AG08396 (cell line): ENCODE measurements at places on chromosomes 4 and X.
A peak's percentile ranks its signal among the peaks of the same experiment; 100 is the strongest.

DNA sequence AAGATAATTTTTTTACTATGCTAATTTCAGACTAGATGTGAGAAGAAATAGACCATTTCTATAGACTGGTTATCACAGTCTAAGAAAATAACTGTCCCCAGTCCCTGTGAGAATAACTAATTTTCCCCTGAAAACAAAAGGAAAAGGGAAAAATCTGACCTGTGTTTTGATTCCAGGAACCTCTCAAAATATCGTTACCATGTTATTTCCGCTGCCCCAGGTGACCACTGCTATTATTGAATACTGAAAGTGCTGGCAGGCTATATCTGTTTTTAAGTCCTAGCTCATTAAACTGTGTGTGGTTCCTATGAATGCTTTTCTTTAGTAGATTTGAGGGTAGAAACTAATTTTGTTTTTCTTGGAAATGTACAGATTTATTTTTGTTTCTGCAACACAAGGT lies 83.6 kb downstream of the GAB1 start:
- no peak for DNase-seq

- DNase-seq = no peak
These were observed 139.7 kb downstream of the FHIP1A start for GRCh38 chr4:151548708-151549107.

- DNase-seq = no peak
These were observed 32.0 kb downstream of the CTBP1 start for GRCh38 chr4:1216869-1217294.

GRCh38 chr4:113419631-113420030 lies 341.9 kb downstream of the CAMK2D start:
- DNase-seq = no peak

- no peak for DNase-seq
These were observed 692.0 kb upstream of the GRID2 start for GRCh38 chr4:91611782-91612181.

GRCh38 chr4:39390603-39391002 lies 16.1 kb upstream of the KLB start:
- no peak for DNase-seq

DNA sequence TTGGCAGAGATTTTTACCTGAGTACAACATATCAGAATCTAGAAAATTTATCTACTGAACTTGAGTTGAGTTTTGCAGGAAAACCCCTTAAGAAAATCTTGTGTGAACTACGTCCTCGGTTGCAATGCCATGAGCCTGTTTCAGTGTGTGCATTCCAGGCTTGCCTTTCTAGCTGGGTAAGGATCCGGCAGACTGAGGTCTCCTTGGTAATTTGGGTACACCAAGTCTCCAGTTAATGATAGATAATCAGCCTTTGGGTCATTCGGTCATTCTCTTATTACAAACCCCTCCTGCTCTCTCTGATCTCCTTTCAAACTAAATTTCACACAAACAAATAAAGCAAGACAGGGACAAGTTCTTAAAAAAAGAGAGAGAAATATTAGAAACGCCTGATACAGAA lies 5.9 kb upstream of the HAND2 start:
- DNase-seq = no peak

DNA sequence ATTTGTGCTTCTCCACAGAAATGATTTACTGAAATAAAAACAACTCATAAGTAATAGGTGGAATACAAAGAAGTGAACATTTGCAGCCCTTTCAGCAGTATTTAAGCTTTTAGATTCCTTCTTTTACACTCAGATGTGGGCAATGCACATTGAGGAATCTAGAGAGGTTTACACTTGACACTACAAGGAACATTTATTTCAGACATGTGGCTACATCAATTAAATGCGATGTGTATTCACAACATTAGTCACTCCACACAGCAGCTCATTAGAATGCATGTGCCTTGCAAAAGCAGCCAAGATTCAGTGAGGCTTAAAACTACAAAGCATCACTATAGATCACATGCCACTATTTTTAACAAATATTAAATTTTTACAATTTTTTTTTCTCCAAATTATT lies 480.7 kb downstream of the INPP4B start:
- DNase-seq = no peak

- no peak for DNase-seq
These were observed 9.9 kb downstream of the PIGG start for GRCh38 chr4:508675-509638.

DNA sequence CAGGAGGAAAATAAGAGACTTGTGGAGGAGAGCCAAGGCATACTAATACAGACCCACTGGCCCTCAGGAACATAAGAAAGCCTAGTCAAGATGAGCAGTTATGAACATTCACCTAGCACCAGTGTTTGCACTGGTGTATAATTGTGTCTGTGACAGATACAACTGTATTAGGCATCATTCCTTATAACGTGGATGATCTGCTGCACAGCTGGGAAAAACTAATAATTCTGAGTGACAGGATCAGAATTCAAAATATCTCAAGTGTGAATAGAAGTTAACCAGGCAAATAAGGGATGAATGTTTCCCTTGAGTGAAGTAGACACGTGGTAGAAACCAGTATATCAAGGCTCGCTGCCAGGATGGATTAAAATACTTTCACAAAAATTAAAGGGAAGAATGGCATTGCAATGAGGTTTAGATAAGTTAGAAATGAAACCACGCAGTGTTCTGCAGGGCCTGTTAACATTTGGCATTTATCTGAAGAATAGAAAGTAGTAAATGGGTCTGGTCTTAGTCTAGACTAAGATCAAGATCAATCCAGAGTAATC lies 325.9 kb downstream of the EPHA5 start:
- DNase-seq = no peak

DNA sequence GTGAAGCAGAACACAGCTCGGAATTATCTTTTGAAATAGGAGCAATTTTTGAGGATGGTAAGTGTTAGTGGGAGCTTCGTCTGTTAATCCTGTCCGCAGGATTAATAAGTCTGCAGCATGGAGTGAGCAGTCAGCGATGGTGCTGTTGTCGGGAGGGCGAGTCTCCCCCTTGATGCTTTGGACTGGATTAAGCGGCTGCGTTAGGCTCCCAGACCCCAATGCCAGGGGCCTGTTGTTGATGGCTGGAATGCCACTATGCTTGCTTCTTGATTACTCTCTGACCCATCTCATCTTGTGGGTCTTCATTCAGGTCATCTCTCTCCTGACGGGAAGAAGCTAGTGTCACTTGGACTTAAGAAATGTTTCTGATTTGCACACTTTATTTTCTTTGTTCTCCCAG lies 332.6 kb downstream of the ARHGAP10 start:
- DNase-seq = no peak

- DNase-seq = peak; percentile 11
These were observed 223.9 kb upstream of the VEGFC start for GRCh38 chr4:177016541-177017141.

- peak; percentile 50 for DNase-seq
These were observed at the start of gene USP51 for GRCh38 chrX:55489314-55490009. TSS of gene USP51 (minus strand) at chrX:55489848. CDS start at chrX:55488939, 909 bp downstream.

GRCh38 chr4:15427161-15427560 lies 672 bp upstream of the C1QTNF7 start:
- no peak for DNase-seq

- DNase-seq = no peak
These were observed 251.6 kb downstream of the ADGRA3 start for GRCh38 chr4:22264261-22264660.

- no peak for DNase-seq
These were observed 214.4 kb upstream of the CPEB2 start for GRCh38 chr4:14787894-14788293.

GRCh38 chr4:52312722-52313121 lies 261.6 kb downstream of the SPATA18 start:
- no peak for DNase-seq

DNA sequence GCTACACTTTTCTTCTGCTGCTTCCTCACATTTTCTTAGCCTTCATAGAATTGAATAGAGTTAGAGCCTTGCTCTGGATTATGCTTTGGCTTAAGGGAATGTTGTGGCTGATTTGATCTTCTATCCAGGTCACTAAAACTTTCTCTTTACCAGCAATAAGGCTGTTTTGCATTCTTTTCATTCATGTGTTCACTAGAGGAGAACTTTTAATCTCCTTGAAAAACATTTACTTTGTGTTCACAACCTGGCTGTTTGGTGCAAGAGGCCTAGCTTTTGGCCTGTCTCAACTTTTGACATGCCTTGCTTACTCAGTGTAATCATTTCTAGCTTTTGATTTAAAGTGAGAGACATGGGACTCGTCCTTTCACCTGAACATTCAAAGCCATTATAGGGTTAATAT lies 87.7 kb upstream of the RAB40AL start:
- no peak for DNase-seq

DNA sequence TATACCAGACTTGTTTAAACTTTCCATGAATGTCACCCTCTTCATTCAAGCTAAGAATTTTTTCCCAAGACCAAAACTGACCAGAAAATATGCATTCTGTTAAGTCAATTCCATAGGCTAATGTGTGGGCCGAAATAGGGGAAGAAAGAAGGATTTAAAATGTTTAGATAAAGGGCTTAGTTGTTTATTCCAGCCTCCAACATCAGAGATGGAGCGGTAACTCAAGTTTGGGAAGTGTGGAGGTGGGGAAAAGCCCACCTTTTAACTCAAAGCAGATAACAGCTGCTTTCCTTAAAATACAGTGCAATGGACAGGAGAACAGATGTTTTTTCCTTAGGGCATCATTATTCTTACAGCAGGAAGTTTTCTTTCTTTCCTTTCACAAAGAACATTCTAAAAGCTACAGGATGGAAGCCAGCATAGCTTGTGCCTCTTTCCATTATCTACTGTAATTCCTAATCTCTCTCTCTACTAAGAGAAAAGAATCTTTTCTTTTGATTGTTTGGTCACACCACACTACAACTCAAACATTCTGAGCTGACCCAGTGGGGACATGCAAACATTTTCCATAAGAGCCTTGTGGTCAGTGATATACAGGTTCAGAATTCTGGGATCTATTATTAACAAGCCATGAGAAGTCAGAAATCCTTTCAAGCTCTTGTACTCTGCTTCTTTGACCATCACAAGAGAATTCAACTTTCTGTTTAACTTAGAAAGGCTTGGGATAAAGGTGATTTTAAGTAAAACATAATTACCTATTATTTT lies 101.6 kb downstream of the PDE5A start:
- DNase-seq = no peak

DNA sequence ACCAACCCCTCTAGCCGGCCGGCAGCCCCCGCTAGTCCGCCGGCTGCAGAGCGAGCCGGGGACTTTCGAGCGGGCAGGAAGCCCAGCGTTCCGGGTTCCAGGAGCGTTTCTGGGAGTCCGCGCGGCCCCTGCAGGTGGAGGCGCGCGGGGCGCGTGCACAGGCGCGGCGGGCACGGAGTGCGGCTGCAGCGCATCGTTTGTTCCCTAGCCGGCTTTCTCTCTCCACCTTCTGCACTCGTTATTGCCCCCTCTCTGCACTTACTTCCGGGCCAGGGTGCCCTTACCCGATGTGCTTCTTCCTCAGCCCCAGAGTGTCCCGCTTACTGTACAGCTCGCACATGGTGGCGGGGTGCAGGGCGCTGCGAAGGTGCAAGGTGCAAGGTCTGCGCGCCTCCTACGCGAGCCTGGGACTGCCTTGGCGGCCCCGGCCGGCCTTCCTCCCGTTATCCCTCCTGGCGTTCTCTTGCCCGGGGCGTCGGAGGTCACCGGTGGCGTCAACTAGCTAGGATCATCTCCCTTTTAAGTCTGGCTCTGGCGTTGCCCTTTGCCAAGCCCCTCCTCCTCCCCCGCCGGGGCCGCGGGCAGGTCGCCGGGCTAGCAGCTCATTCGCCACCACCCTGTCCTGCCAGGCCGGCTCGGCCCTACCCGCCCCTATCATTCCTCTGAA lies at the start of gene ETNPPL:
Gene ETNPPL, minus strand, starts transcription at position 495 of the 667 bp plus-strand sequence. Its CDS starts 155 bp downstream, at position 340.
- peak; percentile 30 for DNase-seq

GRCh38 chr4:8910822-8911315 lies 39.2 kb upstream of the HMX1 start:
- no peak for DNase-seq

GRCh38 chr4:101464596-101464995 lies 117.3 kb upstream of the PPP3CA start:
- no peak for DNase-seq
